ENCODE measurements at places on chromosomes 13 and 19.

DNA sequence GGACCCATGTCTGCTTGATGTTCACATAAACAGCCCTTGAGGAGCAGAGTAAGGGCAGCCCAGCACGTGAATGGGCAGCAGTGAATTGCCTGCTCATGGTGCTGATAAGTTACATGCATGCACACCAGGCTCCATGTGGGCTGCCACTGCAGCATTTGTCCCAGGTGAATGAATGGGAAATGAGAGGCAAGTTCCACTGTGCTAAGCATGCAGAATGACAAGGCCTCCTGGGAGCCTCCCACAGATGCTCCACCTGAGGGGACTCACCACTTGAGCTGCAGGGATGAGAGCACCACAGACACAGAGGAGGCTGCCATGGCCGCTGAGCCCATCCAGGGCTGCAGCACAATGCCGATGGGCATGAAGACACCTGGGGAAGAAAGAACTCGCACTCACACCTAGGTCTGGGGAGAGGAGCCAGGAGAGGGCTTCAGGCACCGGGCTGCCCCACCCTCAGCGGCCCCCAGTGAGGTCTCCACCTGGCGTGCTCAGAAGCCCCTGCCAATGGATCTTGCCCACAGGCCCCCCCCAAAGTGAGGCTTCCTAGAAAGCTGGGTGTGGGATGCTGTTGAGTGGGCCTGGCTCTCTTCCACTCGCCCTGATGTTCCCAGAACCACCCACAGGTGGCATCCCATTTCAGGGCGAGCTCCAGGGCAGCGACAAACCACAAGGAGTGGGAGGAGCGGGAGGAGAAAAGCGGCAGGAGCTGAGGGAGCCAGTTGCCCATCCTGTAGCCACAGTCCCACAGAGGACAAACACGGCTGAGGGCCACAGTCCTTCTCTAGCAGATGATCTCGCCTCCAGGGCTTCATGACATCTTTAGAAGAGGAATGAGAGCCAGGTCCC is 73.8 kb downstream of the CCDC70 start:
- no peak for DNase-seq

DNA sequence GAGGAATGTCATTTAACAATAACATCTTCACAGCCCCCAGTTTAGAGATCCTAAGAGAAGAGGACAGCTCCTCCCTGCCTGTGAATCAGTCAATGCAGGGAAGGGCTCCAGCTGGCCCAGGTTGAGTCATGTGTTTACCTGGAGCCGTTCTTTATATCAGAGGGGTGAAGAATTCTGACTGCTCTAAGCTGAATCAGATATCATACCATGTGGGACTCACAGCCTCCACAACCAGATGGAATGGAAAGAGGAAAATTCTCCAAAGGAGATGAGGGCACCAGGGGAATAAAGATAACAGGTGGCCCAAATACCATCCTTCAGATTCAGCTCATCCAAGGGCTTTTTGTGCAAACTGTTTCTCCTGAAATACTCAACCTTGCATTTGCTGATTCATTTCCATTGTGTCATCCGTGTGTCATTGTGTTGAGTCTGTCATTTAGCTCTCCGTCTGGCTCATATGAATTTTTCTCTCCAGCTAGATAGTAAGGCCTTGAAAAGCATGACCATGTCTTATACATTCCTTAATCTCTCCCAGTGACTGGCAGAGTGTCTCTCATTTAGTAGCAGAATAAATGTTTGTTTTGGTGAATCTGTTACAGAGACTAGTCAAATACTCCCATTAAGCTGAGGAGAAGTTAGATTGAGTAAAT is 217.9 kb downstream of the RFC3 start:
- no peak for DNase-seq

DNA sequence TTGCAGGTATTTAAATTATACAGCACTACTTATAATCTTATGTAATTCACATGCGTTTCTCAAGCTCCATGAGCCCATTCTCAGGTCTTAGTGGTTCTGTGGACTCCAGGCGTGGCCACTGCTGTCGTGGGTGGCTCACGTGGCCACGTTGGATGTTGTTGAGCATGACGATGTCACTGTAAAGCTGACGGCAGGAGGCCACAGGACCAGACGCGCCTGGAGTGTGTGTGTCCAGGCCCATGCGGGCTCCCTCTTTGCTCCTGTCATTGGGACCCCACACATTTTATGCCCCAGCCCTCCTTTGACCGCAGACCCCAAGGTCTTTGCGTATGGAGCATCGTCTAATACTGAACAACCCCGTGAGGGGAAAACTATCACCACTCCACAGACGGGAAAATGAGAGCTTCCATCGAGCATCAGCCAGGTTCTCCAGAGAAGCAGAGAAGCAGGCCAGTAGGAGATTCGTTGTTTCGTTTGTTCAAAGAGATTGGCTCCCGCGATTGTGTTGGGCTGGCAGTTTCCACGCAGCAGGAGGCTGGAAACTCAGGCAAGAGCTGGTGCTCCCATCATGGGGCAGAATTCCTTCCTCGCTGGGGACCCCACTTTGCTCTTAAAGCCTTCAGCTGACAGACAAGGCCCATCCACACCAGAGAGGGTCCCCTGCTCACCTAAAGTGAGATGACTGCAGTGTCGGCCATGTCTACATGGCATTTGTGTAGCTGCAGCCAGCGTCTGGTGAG is 129.3 kb upstream of the SPACA7 start:
- DNase-seq, result no peak

- no peak for DNase-seq
Measured at GRCh38 chr13:59774491-59774971, 389.2 kb downstream of the DIAPH3 start.

GRCh38 chr19:53311044-53311443 is 22.5 kb upstream of the ZNF845 start:
- no peak for DNase-seq

DNA sequence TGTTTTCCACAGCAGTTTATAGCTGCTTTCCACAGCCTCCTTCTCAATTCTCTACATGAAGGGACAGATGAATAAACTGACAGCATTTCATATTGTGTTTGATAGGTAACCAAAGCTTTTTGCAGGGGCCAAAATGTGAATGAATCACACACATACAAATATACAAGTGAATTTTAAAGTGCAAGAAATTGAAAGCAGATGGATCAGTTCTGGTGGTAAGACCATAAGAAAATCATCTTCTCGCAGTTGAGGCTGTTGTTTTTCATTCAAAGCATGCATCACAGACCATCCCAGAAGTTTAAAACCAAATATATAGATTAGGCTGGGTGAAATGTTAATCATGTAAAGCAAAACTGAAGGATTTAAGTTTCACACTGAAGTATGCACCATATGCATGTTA is 1569.4 kb downstream of the PCDH9 start:
- DNase-seq, result no peak

DNA sequence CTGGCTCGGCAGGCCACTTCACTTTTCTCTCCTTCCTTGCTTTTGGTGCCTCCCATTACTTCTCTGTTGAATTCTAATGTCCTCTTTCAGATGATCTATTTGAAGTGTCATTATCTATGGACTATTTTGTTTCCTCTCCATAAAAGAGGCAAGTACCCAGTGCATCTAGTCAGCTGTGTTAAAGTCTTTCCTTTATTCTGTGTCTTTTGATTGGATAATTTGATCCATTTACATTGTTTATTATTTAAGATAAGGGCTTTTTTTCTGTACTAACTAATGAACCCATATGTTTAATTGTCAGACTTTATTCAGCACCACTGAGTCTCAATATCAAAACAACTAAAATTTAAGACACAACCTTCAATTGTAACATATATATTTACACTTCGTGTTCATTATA is 36.4 kb downstream of the IGFL3 start:
- no peak for DNase-seq

DNA sequence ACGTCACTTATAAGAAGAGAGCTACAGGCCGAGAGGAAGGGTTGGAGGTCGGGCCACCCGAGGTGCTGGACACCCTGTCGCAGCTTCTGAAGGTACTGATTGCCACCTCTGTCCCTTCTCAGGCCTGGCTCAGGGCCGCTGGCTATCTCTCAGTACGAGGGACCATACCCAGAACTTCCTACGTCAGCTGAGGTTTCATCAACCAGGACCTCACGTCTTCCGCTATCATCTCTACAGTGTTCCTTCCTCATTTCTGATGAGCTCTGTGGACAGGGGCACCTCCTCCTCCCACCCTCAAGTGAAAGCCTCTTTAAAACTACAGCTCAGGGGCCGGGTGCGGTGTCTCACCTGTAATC is 58.2 kb upstream of the USE1 start:
- DNase-seq, result no peak

GRCh38 chr13:109857325-109857724 is 70.9 kb upstream of the IRS2 start:
- no peak for DNase-seq

DNA sequence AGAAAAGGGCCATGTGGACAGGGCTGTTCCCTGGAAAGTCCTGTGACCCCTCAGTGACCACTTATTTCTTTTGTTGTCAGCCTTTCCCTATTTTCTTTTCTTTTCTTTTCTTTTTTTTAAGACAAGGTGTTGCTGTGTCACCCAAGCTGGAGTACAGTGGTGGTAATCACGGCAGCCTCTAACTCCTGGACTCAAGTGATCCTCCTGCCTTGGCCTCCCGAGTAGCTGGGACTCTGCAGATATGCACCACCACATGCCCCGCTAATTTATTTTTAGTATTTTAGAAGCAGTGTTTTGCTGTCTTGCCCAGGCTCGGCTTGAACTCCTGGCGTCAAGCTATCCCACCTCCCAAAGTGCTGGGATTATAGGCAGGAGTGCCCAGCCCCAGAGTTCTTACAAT is 1.1 kb upstream of the GPI start:
- DNase-seq, result no peak

- DNase-seq, result no peak
Measured at GRCh38 chr19:20453425-20453935, 112.1 kb downstream of the ZNF737 start.

- DNase-seq, result no peak
Measured at GRCh38 chr19:16571822-16572331, 338 bp downstream of the SLC35E1 start.

DNA sequence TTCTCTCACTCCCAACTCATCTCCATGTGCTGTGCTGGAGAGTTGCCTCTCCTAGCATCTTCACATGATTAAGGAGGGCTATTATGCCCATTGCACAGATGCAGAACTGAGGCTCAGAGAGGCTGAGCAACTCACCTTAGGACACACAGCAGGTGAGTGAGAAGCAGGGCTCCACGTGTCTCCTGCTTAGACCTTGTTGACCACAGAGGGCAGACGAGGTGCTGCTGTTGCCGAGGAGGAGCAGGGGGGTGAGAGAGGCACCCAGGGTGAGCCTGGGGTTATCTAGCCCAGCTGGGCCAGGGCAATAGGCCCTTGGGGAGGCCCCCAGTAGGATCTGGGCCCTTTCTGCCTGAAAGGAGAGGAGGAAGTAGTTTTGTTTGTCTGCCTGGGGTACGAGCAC is 2.4 kb upstream of the HSH2D start:
- DNase-seq, result no peak

DNA sequence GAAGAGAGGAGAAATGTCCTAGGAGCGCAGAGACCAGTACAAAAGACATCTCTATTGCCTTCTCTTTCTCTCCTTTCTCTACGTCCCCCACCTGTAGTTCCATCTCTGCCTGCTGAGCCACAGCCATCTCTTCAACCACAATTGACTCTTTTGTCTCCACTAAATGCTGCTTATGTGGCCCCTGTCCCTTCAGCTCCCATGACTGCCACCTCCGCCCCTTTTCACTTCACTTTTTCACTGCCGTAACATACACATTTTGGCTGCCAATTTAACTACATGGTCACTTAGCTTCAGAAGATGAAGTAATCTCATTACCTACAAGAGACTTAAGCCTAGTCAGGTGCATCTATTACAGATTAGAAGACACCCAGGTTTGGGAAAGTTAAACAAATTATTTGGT is 81.9 kb downstream of the MZT1 start:
- DNase-seq, result no peak

- no peak for DNase-seq
Measured at GRCh38 chr13:77810878-77811277, 107.8 kb downstream of the EDNRB start.

GRCh38 chr19:6412447-6413091 is 12.0 kb downstream of the KHSRP start:
- DNase-seq, result no peak

DNA sequence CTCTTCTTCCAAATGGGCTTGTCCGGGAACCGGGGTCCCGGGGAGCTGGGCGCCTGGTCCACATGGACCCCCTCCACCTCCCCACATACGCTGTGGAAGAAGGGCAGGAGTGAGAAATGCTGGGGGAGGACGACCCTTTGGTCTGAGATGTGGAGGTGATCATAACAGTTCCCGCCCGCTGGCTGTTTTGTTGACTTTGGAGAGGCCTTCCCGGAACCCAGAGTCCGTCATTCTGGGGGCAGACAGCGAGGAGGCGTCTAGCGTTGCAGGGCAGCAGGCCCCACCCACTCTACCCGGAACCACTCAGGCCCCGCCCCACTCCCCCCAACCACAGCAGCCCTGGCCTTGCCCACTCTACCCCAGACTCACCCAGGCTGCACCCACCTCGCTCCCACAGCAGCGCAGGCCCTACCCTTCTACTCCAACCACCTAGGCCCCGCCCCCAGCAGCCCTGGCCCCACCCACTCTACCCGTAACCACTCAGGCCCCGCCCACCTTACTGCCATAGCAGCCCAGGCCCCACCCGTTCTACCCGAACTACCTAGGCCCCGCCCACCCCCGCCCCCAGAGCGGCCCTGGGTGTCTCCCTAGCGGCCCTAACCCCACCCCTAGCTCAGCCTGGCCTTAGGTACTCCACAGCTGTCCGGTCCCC is 7.1 kb downstream of the GPR108 start:
- peak; percentile 32 for DNase-seq

DNA sequence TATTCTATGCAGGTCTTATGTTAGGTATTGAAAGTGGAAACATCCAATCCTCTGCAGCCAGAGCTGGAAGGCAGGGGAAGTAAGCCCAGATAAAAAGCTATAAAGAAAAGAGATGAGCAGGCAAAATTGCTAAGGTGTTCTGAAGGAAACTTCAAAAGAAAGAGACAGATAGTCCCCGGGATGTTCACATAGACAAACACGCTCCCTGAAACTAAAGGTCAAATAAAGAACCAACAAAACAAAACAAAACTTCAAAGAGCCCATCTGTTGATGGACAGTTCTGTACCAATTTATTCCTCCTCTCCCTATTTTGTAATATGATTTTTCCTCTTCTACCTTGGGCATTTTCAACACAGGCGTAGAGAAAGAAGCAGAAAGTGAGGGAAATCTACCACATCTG is 11.3 kb upstream of the NDFIP2 start:
- DNase-seq, result no peak

GRCh38 chr19:49691243-49692146 is 579 bp downstream of the CPT1C start:
- no peak for DNase-seq

- no peak for DNase-seq
Measured at GRCh38 chr13:52399708-52400107, 6.3 kb downstream of the THSD1 start.
